ENCODE measurements at places on chromosomes 12 and 14.

- DNase-seq: no peak
These were observed 942 bp downstream of the ATF7IP start for GRCh38 chr12:14366209-14367039.

DNA sequence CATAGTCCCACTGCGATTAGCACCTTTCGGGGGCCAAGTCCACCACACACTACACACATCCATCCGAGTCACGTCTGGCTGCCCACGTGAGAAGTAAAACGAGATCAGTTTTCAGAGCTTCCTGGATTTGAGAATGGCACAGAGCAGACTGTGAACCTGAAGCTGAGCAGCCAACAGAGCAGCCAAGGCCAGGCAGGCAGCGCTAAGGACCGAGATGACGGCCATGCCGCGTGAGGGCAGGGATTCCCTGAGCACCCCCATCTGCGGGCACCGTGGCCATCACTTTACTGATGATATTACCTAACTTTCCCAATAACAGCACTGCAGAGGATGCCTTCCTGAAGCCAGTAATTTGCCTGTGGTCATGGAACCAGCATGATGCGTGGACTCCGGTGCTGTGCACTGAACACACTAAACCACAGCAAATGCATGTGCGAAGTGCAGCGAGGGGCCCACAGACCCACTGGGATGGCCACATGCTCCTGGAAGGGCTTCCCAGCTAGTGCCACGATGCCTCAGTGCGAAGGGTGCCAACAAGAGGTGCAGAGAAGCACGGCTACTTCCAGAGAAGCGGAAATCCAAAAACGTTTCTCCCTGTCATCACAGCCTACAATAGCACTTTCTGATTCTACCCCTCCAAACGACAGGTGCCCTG, 56.0 kb downstream of the RNF34 start:
- DNase-seq: no peak

- DNase-seq: no peak
These were observed 2.5 kb upstream of the DIO3 start for GRCh38 chr14:101558739-101559240.

DNA sequence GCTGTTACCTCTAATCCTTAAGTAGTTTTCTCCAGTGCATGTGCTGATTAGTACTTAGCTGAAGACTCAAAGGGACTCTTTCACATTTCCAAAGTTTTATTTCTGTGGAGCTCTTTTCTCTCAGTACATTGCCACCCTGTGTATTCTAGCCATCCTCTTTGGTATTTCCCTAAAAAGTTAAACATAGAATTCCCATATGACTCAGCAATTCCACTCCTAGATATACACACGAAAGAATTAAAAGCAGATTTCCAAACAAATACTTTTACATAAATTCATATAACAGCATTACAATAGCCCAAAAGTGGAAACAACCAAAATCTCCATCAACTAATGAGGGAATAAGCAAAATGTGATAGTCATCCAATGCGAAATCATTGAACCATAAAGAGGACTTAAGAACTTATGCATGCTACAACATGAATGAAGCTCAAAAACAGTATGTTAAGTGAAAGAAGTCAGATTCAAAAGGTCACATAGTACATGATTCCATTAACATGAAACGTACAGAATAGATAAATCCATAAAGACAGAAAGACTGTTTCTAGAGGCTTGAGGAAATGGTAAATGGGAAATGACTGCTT, 9.0 kb upstream of the NOVA1 start:
- DNase-seq: no peak

DNA sequence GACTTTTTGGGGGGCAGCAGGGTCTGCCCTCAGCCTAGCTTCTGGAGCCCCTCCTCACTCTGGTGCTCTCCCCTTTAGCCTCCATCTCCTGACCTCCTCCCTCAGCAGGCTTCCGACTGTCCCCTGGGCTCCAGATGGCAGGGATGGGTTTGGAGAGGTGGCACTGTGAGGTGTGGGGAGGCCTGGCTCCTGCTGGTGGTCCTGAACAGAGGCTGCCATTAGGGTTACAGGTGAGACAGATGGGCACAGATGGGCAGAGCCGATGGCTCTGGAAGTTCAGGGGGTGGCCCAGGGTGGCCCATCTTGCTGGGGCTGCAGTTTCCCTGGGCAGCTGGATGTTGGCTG, 68.5 kb upstream of the BEGAIN start:
- no peak for DNase-seq

- no peak for DNase-seq
These were observed 111.3 kb downstream of the AEBP2 start for GRCh38 chr12:19550626-19551025.

GRCh38 chr12:14936224-14936861, 2.0 kb downstream of the ERP27 start:
- DNase-seq: no peak

GRCh38 chr12:991350-992333, 619 bp downstream of the ERC1 start:
- no peak for DNase-seq

- no peak for DNase-seq
These were observed 1.3 kb downstream of the R3HDM2 start for GRCh38 chr12:57429473-57430111.

DNA sequence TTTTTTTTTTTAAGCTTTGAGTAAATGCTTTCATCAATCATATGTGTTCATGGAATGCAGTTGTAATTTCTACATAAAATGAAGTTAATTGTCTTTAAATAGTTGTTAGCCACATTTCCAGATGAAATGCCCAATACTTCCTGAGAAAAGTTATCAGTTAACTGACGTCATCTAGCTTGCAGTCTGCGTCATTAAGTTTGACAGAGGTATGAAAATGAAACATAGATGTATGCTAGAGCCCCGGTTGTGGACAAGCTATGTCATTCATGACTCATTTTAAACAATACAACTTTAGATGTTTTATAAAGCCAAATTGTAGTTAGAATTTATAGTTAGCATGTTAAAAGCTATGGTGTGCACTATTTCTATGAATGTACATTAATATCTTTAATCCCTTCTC, 90.7 kb downstream of the PLEKHA5 start:
- no peak for DNase-seq

DNA sequence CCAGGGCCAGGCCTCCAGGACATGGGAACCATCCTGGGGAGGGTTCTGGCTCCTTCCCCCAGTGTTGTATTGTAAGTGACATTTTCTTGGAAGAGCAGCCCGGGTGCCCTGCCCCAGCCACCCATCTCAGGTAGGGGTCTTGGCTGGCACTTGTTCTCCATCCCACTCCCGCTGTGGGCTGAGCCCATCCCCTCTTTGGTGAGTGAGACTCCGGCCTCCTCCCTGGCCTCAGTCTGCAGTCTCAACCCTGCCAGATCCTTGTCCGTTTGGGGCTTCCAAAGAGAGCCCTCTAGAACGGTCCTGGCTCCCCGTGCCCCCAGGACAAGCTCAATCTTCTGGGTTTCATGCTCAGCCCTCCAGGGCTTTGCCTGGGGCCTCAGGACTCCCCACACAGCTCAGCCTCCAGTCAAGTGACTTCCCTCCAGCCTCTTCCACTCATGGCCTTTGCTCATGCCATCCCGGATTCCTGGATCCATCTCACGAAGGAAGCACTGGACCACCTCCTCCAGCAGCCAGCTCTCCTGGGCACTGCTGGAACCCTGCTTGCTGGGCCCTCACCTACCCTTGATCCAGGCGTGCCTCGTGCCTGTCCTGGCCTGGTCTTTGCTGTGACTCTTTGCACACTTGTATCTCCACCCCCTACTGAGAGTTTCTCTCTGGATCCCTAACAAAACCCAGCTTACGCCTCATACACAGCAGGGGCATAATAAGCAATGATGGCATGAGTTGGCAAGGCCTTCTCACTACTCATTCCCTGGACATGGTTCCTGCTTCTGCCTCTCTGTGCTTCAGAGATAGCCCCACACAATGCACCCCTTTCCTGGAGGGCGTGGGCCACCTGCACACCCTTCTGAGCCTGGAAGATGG, 297.4 kb upstream of the RTL1 start:
- no peak for DNase-seq

DNA sequence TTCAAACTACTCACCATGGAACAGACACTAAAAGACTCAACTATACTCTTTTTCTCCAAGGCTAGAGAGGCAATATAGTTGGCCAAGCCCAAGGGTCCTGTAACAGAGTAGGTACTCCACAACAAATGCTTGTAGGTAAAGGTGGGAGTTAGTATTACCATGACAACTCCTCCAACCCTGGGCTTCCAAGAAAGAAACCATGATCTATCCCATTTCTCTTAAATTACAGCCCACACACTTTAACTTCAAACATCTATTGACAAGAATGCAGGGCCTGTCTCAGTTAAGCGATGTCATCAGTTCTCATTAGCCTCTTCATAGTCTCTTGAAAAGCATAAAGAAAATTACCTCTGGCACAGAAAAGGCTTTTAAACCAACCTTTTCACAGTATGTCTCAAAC, 25.0 kb downstream of the ERH start:
- DNase-seq: no peak

- no peak for DNase-seq
These were observed 658.7 kb upstream of the SEL1L start for GRCh38 chr14:82192387-82192786.

GRCh38 chr12:128337071-128337345, 70.0 kb downstream of the TMEM132C start:
- DNase-seq: no peak

DNA sequence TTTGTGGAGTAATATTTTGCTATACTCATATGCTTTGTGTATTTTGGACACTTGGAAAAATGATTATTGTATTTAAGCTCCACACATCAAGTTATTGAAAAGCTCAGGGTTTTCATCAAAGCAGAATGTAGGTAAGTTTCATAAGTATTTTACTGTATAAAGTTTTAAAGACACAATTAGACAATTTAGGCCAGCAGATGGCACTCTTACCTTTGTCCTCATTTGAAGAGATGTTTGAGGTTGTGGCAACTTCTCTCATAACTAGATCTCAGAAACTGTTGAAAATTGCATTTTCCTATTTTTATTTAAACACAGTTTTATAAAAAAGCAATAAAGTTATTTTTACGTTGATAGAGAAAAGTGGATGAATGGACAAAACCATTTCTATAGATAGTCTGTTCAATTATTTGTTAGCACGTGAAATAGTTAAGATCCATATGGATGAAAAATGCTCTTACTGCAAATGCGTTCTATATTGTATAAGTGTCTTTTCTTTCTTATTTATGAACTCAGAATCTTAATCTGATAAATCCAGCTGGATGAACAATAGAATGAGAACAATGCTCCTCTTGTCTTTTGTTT, 300.0 kb downstream of the AEBP2 start:
- no peak for DNase-seq

DNA sequence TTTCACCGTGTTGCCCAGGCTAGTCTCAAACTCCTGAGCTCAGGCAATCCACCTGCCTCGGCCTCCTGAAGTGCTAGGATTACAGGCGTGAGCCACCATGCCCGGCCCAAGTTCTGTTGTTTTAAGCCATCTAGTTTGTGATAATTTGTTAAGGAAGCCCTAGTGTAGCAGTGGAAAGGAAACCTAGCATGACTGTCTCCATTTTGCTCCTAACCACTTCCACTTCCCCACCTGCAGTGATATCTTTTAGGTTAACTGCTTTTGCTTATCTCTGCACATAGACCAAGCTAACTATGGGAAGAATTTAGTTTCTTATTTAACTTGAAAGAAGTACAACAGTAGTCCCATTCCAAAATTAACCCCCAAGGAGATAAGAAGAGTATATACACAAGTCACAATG, 109.5 kb upstream of the NAP1L1 start:
- DNase-seq: no peak

DNA sequence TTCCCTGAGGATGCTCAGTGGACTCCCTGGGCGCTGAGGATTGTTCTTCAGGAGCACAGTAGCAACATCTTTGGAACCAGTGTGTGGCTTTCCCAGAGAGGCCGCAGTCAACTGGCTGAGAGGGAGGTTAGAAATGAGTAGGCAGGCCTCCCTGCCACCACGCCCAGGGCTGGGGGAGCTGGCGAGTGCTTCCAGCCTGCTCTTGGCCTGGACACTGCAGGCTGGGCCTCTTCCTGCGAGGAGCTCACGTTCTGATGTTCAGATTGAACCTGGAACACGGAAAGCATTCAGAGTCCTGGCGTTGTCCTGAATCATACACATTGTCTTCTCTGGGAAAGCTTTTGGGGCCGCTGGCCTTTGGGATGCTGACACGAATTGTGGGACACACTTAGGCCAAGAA, 15.6 kb downstream of the TSPAN9 start:
- DNase-seq: no peak

GRCh38 chr14:71482671-71483070, 449.6 kb upstream of the RGS6 start:
- DNase-seq: no peak

DNA sequence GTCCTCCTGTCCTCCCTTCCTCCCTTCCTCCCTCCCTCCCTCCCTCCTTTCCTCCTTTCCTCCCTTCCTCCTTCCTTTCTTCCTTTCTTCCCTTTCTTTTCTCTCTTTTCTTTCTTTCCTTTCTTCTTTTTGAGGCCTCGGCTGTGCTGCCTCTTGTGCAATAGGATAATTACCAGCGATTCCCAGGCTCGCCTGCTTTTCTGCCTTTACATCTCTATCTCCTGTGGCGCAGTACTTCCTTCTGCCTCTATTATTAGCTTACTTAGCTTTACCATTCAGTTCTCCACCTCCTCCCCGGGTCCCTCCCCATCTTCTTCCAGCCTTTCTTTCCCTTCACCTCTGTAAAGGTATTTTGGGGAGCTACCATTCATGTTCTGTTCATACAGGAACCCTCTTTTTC, 19.9 kb downstream of the ETV6 start:
- DNase-seq: no peak

GRCh38 chr12:34339922-34340321, 317.6 kb downstream of the ALG10 start:
- no peak for DNase-seq

DNA sequence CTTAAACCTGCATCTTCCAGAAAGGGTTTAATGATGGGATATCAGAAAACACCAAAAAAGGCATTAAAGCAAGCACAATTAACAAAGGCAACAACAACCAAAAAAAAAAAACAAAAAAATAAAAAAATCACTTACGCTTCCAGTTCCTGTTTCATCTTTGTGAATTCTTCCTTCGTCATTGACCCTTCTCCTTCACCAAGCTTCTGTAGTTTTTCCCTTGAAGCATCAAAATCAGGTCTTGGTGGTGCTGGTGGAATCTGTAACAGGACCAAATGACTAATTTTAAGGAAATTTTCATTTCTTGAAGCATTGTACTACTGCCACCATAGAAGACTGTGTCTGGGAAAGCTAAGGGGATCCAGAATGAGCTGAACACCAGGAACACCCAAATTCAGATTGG, 24.5 kb downstream of the SNX6 start:
- DNase-seq: no peak

DNA sequence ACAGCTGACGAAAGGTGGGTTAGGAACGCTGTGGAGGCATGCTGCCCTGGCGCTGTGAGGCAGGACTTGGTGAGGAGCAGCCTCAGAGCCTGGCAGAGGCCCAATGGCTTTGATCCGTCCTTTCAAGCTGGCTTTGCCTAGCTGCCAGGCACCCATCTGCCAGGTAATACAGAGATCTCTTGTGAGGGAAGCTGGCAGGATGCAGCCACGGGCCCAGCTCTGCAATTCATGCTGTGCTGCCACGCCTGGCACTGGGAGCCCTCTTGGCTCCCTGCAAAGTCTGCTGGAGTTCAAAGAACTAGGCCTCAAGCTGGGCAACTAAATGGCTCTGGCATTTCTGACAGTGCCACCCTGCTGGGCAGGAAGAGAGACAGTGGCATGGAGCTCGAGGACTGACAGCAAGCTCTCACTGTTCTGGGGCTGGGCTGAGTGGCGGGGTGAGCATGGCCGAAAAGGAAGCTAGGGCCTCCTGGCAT, 18.7 kb downstream of the IQSEC3 start:
- no peak for DNase-seq
